ENCODE measurements at places on chromosomes 6 and 20.

GRCh38 chr6:44788387-44788981 lies 401.0 kb downstream of the CDC5L start:
- no peak for DNase-seq

- no peak for DNase-seq
Measured at GRCh38 chr6:56819604-56820003, 135.3 kb upstream of the BEND6 start.

- no peak for DNase-seq
Measured at GRCh38 chr6:154638369-154638768, 94.8 kb upstream of the SCAF8 start.

- no peak for DNase-seq
Measured at GRCh38 chr6:144284478-144284782, 705 bp upstream of the UTRN start.

DNA sequence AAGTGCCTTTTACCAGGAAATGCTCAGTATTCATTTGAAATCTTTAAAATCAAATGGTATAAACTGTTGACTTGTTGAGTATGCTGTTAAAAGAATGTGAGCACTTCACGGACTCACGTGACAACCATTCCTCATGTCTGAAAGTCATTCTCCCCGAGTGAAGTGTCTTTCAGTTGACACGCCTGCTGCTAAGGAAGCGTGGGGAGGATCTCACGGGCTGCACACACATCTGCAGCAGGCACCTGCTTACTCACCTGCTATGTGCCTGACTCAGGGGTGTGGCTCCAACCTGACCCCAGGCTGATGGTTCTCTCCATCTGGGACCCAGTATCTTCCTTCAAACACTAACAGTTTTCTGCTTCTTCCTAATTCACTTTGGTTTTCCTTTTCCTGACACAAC lies 32.7 kb downstream of the WDR27 start:
- no peak for DNase-seq

DNA sequence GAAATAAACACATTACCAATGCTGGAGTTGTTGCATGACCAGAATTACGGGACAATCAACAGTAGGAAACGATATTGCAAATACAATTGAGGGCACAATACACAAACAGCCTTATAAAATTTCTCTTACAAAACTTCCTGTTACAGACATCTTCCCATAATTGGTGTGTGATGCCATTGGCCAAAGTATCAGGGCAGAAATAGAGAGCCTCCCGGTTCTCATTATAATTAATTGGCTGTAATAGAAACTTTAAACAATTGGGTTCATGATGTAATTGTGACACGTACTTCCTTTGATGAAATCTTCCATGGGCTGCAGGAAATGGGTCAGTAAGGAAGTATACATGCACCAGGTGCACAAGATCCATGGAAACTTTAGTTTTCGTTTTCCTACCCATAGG lies 40.3 kb upstream of the RALGAPA2 start:
- DNase-seq, result no peak

DNA sequence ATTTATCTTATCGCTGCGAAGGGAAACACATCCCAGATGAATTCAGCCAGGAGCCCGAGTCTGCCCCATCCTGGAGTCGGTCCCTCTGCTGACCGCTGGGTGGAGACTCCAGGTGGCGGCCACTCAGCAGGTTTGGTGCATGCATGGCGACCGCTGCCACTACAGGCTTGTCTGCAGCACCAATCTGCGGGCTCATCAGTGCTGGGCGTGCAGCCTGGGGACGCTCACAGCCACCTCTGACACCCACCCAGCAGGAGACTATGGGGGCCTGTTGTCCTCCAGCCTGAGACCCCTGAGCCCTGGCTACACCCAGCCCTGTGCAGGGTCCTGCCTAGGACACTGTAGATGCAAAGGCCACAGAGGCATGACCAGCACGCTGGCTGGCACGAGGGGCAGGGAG lies 40.5 kb upstream of the GATA5 start:
- no peak for DNase-seq

All from GM12864 (cell line).